ENCODE measurements at places on chromosomes 7 and 10.

DNA sequence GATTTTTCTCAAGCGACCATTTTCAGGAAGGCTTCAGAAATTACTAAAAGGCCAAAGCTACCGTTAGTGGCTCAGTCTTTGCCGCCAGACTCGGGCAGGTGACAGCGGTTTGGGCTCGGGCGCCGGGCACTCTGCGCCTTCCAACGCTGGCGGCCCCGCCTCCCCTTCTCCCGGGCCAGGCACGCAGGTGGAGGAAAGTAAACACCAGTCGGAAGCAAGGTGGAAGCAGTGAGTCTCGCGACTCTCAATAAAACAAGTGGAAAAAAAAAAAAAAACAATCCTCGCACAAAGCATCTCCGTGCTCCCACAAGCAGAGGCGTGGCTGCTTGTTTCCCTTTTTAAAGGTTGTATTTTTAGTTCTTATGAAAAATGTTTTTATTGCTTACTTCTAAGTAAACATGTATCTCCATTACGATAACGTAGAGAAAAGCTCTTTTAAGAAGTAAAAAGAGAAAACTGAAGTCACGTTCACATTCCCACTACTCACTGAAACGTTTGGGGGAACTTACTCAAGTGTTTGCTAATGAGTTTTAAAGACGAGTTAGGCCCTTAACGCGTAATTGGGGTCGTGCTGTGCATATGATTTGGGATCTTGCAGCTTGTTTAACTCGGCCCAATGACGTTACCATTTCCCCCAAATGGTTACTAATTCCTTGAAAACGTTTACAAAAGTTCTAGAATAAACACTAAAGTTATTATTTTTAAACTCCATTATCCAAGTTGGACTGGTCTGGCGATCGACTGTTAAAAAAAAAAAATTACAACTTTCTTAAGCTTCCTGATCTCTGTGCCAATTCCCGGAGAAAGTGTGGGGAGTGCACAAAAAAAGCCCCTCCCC lies 864 bp downstream of the CDCA7L start:
- no peak for DNase-seq

DNA sequence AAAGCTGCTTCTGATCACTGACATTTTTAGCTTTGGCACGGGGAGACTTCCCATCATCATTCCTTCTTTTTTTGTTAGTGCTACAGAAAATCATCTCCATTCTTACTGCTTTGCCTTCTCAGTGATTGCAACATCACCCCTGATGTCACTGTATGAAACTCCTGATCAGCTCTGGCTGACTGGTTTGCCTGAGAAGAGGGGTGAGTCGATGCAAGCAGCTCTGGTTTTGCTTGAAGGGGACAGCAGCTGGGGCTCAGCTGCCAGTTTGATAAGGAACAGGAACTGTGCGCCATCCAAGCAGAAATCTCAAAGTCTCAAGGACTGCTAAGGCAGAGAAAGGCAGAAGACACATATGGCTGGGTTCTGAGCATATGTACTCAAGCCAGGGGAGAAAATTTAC lies 808.5 kb upstream of the CELF2 start:
- peak; percentile 90 for DNase-seq

DNA sequence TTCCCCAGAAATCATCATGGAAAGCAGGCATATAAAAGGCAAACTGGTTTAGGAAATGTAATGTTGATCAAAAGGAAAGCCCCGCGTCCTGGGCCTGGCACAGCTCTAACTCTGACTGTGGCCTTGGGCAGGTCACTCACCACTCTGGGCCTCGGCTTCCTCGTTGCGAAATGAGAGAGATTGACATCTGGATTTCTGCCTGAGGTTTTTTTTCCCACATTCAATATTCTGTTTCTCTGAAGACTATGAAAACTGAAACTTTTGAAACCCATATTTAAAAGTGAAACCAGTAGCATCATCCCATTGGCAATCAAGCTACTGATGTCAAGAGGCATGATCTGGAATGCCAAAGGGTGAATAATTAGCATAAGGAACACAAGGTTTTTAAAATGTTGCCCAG lies 369.7 kb upstream of the NPVF start:
- no peak for DNase-seq

DNA sequence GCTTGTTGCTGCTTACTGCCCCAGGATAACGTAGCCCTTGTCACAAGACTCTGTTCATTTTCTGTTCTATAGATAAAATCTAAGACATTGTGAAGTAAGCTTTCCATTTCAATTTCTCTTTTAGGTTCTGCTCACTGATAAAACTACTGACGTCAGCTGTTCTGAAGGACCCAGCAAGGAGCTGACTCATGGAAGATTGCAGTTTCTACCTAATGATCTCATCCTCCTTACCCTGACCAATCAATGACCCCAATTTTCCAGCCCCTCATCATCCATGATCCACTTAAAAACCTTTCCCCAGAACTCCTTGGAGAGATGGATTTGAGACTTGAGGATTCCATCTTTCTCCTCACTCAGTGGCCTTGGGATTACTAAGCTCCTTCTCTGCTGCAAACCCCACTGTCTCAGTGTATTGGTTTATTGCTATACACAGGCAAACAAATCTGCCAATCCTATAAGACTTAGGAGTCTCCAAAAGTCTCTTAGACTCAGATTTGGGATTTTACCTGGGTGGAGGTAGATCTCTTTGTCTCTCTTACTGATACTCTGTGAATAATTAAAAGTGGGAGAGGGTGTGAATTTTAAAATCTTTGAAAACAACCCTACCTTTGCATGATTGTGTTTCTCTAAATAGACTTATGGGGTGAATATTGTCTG lies 109.2 kb upstream of the TRIM24 start:
- DNase-seq, result no peak

GRCh38 chr10:24215603-24216002 lies 6.7 kb downstream of the KIAA1217 start:
- no peak for DNase-seq

GRCh38 chr7:49324707-49325106 lies 400.4 kb downstream of the CDC14C start:
- DNase-seq, result peak; percentile 2

DNA sequence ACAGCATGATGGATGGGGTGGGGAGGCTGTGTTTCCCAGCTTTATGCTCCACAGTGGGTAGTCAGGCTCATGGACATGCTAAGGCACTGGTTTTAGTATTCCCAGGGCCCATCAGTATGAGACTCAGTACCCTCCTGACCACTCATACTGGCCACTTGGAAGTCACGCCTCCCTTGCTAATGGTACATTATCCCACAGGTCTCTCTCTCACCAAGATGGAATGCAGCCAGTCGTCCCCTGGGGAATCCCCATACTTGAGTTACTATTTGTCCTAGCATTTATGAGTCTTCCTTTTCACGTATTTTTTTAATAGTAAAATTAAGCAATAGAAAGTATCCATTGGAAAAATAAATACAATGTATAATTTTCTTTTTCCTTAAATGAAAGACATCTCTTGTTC lies 80.6 kb upstream of the TBX20 start:
- no peak for DNase-seq

DNA sequence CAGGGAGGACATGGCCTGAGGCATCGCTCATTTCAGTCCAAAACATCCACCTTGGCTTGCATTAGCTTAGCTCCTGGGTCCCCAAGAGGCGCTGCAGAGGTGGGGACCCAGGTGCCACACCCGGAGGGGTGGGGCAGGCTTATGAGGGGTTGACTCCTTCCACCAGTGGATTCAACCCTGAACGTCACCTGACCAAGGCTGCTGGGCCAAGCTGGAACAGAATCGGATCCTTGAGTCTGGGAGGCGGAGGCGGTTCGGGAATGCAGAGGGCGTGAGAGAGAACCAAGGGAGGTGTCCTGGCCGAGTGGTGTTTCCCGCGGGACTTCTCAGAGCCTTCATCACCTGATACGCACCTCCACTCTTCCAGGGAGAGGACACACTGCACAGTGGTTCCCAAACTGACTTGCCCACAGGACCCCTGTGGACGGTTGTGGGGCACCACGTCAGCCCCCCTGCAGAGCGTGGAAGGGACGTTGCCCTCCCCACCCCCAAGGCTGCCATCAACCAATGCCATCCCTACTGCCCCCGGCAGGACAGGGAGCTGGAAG lies 4.5 kb upstream of the MICALL2 start:
- no peak for DNase-seq

GRCh38 chr7:83575436-83575835 lies 73.5 kb downstream of the SEMA3E start:
- DNase-seq, result no peak

DNA sequence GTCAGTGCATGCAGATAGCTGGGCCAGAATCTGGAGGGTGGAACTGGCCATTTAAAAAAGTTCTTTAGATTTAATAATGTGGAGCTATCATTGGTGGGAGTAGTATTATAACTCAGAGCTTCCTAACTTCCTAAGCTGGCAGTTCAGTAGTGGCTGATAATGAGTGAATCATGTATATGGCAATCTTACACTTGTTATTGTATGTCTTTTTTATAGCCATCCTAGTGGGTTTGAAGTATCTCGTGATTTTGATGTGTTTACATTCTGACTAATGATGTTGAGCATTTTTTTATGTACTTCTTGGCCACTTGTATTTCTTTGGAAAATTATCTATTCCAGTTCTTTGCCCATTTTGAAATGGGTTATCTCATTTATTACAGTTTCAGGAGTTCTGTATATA lies 15.4 kb downstream of the TFAM start:
- DNase-seq, result no peak

GRCh38 chr7:113890331-113891030 lies 28.3 kb downstream of the PPP1R3A start:
- DNase-seq, result peak; percentile 67

GRCh38 chr10:3740157-3740871 lies 44.7 kb downstream of the KLF6 start:
- DNase-seq, result peak; percentile 47

GRCh38 chr10:88110355-88110754 lies 246.9 kb downstream of the PTEN start:
- DNase-seq, result peak; percentile 58

- no peak for DNase-seq
Observed at GRCh38 chr7:50509459-50509858, 55.7 kb downstream of the DDC start.

DNA sequence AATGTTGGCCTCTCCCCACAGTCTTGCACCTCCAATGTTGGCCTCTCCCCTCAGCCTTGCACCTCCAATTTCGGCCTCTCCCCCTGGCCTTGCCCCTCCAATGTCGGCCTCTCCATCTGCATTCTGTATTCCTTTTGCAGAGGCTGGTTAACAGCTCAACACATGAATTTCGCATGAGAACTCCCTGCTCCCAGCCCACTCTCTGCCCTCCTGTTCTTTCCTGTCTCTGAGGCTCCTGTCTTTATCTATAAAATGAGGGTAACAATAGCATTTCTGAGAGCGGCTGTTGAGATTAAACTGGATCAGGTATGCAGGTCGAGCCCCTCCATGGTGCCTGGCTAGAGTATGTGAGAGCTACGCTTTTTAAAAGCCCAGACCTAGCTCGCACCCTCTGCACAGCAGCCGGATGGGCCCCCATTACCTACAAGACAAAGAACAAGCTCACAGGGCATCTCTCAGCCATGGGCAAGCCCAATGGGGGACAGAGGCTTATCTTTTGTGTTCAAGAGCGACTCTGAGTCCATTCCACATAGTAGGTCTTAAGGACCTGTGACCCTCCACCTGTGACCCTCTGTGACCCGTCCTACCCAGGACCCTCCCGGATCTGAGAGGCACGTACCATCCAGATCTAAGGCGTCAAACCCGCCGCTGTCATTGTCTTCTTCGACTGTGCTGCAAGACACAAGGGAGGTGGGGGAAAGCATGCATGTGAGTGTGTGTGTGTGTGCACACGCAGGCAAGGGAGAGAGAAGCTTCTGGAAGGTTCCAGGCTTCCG lies 82.2 kb upstream of the GNA12 start:
- DNase-seq, result no peak

All from fibroblast of upper back skin (primary cell).